Stimulated activated CD4-positive, alpha-beta T cell treated with anti-CD3 and anti-CD28 coated beads, Interleukin-1b, Interleukin-23, amount 100 ng/mL, for 1 hour (primary cell): ENCODE measurements at places on chromosomes 2 and 18.

DNA sequence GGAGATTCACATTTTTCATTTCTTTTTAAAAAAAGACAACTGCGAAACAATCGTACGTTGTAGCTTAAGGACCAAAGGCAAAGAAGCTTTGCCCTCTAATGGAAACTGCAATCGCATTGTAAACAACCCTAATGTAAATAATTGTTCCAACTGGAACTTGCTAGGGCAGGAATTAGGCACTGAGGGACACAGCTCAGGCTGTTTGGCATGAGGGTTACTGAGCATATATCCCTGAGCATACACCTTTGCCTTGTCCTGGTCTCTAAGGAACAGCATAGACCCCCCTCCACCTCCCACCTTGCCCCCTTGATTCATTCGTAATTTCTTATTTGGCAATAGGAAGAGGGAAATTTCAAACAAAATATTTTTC is 396.4 kb downstream of the LNPK start:
- DNase-seq: no peak

DNA sequence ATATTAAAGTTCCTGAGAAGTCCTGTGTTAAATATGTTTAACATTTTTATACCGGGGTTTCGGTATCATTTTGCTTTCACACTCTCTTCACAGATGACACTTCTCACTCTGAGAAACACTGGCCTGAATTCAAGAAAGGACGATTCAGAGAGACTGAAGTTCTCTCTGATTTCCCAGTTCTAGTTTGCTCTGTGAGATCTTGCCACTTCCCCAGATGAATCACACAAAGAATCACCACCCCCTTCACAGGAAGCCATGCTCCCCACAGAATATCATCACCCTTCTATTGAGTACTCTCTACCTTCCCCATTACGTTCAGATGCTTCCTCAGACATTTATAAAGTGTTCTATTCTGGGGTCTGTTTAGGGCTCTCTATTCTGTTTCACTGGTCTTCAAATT is 16.1 kb upstream of the CD207 start:
- DNase-seq: no peak

DNA sequence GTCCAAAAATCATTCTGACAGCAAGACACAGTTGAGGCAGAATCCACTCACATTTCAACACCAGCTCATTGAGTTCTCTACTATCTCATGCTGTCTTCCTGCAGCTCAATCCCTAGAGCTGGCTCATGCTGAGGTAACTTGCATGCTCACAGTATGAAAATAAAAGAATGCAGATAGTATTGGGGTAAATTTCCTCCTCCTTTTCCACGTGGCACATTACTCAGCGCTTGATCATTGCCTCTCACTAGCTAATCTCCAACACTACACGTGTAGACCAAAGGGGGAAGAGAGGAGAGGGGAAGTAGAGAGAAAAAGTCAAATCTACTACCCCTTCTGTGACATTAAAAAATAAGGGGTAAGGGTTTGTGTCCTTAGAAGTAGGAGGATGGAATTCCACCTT is 300.6 kb downstream of the AFF3 start:
- no peak for DNase-seq

- DNase-seq: no peak
These were observed 183.6 kb downstream of the MC4R start for GRCh38 chr18:60188958-60189357.

DNA sequence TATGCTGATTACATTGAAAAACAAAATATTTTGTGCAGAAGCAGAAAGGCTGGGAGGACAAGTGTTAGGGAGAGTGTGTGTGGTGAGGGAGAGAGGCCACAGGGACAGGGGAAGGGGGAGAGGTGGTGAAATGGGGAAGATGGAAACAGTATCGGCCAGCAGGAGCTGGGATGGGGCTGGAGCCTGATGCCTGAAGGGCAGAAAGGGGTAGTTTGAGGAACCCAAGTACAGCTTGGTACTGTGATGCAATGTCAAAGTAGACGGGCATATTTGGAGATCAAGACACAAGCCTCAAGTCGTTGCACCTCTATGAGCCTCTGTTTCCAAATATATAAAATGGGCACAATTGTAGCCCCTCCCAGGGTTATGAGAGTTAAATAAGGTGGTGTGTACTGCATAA is 152.1 kb downstream of the LPIN1 start:
- DNase-seq: no peak
